ENCODE measurements at places on chromosomes 2 and 18.

DNA sequence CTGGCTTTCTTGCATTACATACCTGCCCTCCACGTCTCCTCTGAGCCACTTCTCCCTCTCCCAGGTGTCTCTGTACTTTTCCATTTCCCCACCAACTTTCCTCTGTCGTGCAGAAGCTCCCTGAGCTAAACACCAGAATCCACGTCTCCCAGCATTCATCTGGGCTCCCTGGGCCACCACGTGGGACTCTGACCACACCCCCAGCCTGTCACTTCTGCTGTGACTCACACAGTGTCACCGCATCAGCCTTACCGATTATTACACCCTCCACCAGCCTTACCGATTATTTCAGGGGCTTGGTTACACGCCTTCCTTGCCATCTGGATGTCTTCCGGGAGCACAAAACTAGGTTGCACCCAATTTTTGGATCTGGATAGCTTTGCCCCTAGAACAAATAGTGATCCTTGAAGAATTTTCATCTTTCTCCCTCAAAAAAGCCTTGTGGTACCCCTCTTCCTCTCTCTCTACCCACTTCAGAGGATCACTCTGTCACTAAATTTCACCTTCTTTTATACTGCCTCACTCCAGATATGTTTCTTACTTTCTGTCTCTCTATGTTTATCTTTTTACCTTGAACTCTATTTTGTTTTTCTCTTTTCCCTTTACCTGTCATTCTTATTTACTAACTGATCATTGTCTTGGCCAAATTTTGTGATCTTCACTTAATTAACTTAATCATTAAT is 136.9 kb upstream of the CAB39 start:
- peak; percentile 25 for DNase-seq

- no peak for DNase-seq
Measured at GRCh38 chr2:174546519-174547506, 50.8 kb downstream of the WIPF1 start.

DNA sequence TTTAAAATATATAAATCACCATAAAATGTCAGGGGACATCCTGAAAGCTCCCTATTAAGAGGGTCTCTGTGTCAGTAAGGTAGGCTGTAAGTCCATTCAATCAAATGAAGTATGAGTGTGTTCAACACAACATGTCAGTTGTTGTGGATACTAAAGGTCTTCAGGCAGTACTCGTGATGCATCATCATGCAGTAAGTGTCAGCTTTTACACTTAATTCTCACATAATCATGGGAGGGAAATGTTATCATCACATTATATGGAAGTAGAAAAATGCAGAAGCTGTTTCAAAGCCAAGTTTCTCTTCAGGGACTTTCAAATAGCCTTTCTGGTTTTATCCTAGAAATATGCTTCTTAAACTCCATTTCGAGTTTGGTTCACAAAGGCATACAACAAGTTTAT is 477.1 kb upstream of the ID2 start:
- no peak for DNase-seq

DNA sequence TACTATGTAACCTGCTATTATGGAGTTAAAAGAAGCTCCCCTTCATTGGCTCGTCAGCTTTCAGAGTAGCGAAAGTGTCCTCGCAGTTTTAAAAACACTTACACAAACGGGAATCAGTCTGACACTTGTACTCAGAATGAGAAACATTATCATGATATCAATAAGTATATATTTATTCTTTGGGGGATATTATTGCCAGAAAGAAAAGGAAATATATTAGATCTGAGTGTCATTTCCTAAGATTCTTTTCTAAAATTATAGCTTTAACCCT is 584.5 kb downstream of the ZEB2 start:
- DNase-seq, result no peak

DNA sequence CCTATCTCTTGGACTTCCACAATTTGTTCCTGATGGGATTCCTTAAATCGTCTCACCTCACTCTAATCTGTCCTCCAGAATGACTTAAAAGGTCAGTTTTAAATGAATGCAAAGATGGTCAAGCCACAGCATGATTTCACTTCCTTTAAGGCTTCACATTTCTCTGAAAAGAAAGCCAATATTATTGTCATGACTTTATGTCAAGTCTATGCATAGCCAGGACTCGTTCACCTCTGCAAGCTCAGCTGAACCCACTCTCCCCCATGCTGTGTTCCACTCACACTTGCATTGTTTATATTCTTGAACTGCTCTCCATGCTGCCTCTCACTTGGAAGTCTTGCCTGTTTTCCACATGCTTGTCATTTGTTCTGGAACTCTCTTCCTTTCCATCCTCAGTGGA is 298.4 kb upstream of the MMADHC start:
- no peak for DNase-seq

DNA sequence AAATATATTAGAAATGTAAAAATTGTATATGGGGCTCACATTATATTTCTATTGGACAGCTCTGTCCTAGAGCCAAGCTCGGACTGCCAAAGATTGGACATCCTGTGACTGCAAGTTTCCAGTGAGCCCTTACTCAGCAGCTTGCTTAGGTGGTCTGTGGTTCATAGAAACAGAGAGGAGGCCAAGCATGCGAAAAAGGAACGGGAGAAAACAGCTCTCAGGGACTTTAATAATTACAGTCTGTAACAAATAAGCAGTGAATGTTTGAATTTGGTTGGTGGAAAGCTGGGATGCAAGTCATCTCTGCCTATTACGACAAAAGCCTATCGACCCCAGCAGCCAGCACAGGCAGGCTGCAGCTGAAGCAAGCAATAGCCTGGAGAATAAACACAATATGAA is 35.6 kb downstream of the WIPF1 start:
- no peak for DNase-seq

GRCh38 chr2:18926631-18927524 is 337.5 kb upstream of the NT5C1B start:
- DNase-seq, result no peak

- DNase-seq, result no peak
Measured at GRCh38 chr2:32210767-32211408, 45.2 kb downstream of the SLC30A6 start.

DNA sequence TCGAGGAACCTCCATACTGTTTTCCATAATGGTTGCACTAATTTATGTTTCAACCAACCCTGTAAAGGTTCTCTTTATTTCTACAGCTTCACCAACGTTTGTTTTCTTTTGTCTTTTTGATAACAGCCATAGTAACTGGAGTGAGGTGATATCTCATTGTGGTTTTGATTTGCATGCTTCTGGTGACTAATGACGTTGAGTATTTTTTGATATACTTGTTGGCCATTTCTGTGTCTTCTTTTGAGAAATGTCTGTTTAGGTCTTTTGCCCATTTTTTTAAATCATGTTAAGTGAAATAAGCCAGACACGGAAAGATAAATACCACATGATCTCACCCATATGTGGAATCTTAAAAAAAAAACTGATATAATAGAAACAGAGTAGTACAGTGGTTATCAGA is 74.8 kb upstream of the SMIM21 start:
- no peak for DNase-seq

DNA sequence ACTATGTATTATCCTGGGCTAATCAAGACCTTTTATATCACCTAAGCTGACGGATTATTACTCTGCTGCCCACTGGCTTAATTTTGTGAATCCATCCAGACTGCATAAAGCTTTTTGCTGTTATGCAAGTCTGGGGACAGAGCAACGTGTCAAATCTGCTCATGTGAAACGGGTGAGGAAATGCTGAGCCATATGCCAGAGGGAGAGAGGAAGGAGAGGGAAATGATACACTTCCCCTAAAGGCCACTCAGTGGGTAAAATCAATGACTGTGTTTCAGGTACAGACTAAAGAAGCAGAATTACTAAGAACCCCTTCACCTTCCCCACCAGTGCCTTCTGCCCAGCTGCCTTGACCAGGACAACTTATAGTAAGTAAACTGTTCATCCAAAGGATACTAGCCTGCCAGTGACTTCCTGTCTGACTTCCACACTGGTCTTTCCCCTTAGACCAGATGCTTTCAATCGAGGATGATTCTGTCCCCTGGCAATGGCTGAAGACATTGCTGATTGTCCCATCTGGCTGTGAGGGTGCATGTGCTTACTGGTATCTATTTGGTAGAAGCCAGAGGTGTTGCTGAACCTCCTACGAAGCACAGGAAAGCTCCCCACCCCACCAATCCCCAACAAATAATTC is 43.0 kb downstream of the STAT1 start:
- no peak for DNase-seq

- DNase-seq, result no peak
Measured at GRCh38 chr18:5196253-5197031, 615 bp downstream of the AKAIN1 start.

GRCh38 chr2:168312036-168312822 is 64.8 kb upstream of the STK39 start:
- DNase-seq, result no peak

DNA sequence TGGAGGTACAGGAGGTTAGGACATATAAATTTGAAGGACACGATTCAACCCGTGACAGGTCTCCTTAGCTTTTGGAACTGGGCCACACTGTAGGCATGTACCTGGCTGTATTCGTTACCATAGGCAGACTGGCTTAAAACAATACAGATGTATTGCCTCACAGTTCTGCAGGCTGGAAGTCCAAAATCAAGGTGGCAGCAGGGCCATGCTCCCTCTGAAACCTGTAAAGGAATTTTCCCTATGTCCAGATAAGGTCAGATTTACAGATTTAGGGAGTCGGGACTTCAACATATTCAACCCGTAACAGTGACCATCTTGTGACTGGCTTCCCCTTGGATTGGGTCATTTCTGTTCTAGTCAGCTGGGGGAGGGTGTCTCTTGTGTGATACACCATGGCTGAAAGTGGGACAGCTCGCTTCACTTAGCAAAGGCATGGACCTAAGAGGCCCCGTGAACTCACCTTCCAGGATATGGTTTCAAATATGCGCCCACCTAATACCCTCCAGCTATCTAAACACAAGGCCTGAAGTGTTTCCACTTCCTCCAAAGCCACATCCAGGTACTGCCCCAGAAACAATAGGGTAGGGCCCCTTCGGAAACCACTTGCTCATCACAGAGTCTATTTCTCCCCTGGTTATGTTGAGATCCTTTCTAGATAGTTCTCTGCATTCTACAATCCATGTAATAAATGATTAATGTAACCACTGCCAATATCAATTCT is 85.0 kb downstream of the ZCCHC2 start:
- no peak for DNase-seq

DNA sequence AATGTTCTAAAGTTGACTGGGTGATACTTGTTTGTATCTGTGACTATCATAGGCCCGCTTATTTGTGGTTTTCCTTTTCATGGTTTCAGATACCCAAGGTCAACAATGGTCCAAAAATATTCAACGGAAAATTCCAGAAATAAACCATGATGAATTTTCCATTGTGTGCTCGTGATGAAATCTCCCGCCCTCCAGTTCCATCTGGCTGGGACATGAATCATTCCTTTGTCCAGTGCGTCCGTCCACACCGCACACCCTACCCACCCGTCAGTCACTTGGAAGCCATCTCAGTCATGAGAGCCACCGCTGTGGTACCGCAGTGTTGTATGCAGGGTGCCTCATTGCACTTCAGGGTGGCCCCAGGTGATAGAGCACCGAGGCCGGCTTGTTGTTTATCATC is 268.2 kb upstream of the PXDN start:
- DNase-seq, result no peak

- DNase-seq, result no peak
Measured at GRCh38 chr2:189164746-189165145, 14.8 kb downstream of the COL5A2 start.

GRCh38 chr2:96506907-96507240 is 1.7 kb upstream of the NEURL3 start:
- DNase-seq, result no peak

DNA sequence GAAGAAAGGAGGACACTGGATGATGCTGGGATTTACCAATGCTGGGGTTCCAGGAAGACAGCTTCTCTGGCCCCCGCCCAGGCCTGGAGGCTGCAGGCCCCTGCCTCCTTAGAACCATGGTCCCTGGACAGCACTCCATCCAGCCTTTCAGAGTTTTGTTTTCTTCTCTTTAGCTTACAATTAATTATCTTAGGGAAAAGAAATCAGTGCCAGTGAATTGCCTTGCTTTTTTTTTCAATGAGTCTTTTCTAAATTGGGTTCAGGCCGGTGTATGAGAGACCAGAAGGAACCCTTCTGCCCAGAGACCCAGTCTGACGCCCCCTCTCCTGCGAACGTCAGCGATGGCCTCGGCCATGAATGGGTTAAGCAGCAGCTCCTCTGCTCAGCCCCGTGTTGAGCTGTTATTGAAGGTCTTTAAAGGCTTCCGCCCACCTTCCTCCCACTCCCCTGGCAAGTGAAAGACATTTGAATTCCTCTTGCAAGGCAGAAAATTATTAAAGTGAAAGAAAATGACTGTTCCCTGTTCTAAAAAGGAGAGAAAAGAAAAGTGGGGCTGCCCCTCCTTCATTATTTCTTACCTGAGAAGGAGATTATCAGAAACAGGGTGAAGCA is 65.7 kb upstream of the CHMP1B start:
- DNase-seq, result no peak

GRCh38 chr2:1862608-1863280 is 118.4 kb upstream of the PXDN start:
- DNase-seq, result no peak

- no peak for DNase-seq
Measured at GRCh38 chr18:77103991-77104531, 28.5 kb downstream of the MBP start.

DNA sequence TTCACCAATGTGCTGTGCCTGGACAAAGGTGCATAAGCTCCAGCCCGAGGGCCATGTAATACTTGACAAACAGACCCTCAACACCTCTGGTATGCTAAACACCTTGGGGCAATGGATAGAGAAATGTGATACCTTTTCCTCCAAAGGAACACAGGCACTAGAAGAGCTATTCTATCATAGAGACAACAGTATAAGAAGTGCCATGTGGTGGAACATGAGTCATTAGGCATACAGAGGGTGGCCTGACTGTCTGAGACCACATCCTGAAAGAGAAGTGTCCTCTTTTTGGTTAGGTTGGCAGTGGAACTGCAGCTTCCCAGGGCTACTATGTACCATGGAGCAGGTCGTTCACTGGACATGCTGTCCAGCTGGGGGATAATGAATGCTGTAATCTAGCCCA is 153.9 kb downstream of the INSIG2 start:
- no peak for DNase-seq

GRCh38 chr2:167862782-167863181 is 384.6 kb downstream of the STK39 start:
- no peak for DNase-seq

GRCh38 chr2:227595797-227596196 is 2.9 kb upstream of the SCYGR2 start:
- no peak for DNase-seq

All from activated naive CD8-positive, alpha-beta T cell treated with anti-CD3 and anti-CD28 coated beads, Interleukin-2, amount 50 U/mL, for 16 hours (primary cell).